ENCODE measurements at places on chromosomes 12 and 14.
A peak's percentile ranks its signal among the peaks of the same experiment; 100 is the strongest.

- peak; percentile 20 for DNase-seq
Observed at GRCh38 chr12:120762086-120762485, 36.5 kb downstream of the ACADS start.

DNA sequence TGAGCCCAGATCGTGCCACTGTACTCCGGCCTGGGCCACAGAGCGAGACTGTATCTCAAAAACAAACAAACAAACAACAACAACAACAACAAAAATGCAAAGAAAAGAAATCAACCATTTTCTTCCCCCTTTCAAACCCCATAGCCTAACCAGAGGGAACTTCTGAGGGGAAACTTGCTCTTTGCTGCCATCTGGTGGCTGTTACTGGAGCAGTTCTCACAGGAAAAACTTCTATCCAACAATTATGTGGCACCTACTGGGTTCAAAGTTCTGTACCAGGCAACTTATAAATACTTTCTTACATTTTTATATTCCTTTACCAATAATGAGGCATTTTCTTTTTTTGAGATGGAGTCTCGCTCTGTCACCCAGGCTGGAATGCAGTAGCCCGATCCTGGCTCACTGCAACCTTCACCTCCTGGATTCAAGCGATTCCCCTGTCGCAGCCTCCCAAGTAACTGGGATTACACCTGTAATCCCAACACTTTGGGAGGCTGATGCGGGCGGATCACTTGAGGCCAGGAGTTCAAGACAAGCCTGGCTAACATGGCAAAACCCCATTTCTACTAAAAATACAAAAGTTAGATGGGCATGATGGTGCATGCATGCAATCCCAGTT is 50.9 kb upstream of the BICDL1 start:
- DNase-seq: peak; percentile 69

- no peak for DNase-seq
Observed at GRCh38 chr12:14059548-14059947, 78.1 kb upstream of the GRIN2B start.

DNA sequence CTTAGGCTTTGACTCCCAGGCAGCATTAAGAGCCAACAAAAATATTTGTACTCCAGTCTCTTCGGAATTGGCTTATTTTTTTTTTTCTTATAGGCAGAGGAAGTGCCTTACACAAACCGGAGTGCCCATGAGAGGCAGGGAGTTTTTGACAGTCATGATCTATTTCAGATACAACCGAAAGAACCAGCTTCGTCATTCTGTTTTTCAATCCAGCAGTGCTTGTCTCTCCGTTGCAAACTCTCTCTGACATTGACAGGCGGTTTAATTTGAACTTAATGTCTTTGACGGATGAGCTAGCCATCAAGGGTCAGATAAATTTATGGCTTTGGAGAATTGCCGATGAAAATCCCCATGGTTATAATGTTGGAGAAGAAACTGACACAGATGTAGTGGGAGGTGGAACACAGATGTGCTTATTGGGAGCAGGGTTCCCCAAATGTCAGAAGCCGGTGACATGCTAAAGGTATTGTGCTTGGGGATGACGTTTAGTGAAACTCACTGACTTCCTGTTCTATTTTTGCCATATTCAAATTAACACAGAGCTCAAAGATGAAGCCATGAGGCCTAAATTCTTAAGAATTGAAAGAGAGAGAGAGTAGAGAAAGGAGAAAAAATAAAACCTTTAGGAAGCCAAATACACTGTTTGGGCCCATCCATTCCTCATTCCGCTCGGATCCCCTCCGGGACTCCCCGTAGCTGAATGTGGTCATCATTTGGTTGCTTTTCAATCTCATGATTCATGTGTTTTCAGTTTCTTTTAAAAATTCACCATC is 59.7 kb downstream of the PLXNC1 start:
- DNase-seq: no peak

DNA sequence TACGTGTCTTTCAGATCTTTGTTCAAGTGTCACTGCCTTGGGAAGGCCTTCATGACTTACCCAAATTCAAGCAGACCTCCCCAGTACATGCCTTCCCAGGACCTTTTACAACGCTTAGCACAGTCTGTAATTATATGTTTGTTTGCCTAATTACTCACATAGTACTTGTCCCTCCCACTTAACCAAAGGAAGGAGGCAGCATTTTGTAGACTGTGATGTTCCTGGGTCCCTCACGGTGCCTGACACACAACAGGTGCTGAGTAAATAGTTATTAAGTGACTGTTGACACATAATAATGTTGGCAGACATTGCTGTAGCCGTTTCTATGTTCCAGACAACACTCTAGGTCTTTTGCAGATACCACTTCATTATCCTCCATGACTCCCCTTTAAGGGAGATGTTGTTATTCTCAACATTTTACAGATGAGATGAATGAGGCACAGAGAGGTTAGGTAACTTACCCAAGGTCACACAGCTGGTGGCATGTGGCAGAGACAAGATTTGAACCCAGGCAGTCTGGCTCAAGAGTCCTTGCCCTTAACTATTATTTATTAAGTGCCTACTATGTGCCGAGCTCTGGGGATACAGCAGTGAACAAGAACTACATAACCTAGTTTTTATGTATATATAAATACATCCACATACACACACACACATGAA is 130.7 kb downstream of the PHETA1 start:
- DNase-seq: no peak

GRCh38 chr12:52415870-52416750 is 10.0 kb upstream of the KRT82 start:
- DNase-seq: no peak

- no peak for DNase-seq
Observed at GRCh38 chr12:31117203-31118011, 43.7 kb downstream of the DDX11 start.

GRCh38 chr14:104794099-104794498 is 1.4 kb downstream of the AKT1 start:
- DNase-seq: no peak

DNA sequence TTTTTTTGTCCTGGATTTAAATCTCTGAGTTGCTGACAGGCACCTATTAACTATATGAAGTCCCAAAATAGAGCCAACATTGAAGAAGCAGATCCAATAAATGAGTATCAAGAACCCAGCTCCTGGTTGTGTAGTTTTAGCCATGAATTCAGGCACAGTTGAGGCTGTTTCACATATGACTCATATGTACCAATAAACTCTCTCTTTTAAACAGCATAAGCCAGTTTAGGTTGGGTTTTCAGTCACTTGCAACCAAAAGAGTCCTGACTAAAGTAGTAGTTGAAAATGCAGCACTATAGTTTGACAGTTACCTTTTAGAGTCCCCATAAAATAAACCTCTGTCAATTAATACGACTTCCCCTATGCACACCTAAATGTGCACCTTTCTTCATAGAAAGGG is 389.9 kb downstream of the RPS29 start:
- DNase-seq: no peak

DNA sequence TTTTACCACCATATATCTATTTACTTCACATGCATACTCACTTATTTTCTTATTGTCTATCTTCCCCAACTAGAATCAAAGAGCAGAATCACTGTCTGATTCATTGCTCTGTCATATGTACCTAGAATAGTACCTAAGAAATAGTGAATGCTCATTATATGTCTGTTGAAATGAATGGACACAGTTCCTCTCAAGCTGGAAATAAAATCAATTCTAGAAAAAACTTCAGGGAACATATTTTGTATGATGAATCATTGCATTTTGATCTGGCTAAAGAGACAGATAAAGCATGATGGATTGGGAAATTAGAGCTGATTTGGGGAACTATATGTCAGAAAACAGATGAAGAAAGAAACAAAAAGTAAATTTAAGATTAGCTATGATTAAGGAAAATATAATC is 623.3 kb downstream of the C12orf50 start:
- no peak for DNase-seq

- DNase-seq: peak; percentile 12
Observed at GRCh38 chr12:2169940-2170339, 117.2 kb downstream of the CACNA1C start.

- no peak for DNase-seq
Observed at GRCh38 chr14:35335388-35336092, 43.4 kb downstream of the PSMA6 start.

DNA sequence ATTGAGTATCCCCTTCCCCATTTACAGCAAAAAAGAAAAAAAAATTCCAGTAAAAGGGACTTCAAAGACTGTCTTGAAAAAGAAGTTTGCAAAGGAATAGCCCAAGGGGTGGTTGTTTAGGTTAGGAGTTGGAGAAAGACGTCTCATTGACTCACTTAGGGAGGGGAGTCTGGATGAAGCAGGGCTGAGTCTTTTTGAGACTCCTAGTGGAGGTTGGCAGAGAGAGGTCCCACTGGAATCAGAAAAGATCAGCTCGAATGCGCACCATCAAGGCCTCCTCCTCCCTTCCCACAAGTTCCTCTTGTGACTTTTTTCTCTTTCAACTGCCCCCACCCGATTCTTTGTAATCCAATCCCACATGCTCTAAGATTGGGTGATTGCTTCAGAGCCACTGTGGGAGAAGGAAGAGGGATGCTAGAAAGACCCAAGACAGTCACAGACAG is 1.9 kb downstream of the ARHGEF40 start:
- DNase-seq: peak; percentile 73

GRCh38 chr14:32070282-32070681 is 6.8 kb upstream of the ARHGAP5 start:
- DNase-seq: no peak

DNA sequence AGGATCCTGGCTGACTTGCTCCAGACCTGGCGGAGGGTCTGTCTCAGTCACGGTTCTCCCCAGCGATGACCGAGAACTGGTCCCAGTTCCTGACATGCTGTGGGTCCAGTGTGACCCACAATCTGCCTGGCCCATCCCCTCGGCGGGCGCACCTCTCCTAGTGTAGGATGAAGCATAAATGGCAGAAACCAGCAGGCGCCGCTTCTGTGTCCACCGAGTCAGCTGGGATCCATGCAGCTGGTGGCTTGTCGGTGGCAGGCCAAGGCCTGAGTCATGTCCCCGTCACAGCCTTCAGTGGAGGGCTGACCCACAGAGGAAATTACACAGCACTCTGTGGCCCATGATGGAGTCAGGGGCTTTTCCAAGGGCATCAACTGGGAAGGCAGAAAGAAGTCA is 38.5 kb downstream of the NFKBIA start:
- no peak for DNase-seq

DNA sequence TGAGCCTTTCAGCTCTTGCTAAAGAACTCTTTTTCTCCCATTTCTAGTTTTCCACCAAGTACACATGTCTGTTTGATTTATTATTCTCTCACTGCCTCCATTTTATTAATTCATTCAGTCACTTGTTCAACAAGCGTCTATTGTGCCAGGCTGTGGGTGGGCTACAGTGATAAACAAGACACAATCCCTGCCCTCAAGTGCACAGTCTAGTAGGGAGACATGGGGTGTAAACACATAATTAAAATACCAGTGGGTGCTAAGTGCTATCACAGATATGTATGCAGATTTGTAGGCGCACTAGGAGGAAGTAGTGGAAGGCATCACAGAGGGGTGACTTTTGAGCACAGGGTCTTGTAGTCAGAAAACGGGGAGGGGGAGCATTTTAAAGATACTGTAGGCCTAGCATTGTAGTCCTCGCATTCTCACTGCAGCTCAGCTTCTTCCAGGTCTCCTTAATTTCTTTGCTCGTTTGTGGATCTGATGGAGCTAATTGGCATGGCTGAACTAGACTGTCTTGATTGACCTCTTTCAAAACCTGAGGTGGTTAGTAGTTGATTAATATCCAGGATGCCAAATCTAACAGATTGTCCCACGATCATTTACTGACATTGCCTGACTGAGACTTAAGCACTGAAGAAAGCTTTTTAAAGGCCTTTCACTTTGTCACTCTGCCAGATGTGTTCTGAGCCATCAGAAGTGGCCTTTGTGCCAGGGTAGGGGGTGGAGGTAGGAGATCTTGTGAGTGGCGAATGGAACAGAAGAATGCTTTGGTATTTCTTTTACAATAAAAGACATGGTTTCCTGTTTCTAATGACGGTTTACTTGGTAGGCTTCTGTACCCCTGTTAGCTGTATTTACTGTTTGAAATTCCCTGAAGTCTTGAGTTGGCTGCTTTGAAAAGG is 116.9 kb downstream of the DIP2B start:
- DNase-seq: no peak

DNA sequence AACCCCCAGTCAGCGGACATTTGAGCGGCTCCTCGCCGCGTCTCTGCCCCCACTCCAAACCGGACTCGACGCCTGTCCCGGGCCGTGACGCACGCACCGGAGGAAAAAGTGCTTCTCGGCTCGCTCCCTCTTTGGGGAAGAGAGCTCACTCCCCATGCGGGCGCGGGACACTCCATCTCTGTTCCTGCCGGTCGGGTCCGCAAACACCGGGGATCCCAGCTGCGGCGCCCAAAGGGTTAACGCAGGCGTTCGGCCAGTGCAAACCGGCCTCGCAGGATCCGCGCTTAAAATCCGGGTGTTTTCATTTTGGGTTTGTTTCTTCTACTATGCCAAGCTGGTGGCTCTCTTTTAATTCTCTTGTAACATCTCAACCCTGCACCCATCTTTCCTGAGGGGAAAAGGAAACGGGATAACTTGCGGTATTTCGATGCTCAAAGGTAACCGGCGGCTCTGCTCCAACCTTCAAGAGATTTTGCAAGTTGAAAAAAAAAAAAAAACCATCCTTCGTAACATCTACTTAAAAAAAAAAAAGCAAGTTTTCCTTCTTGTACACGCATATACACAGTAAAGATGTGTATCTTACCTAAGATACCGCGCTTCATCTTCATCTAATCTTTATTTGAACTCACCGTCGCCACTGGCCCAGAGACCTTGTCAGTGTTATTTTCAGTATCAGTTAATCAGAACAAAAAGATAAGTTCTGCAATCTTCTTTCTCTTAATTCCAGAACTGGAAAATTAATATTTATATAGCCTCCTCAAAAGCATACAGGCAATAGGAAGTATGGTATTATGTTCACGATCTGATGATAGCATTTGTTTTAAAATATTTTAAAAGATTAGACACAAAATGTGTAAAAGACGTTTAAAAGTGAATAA is 1.6 kb upstream of the ATP2B1 start:
- peak; percentile 81 for DNase-seq

- DNase-seq: no peak
Observed at GRCh38 chr12:53468282-53468681, 16.4 kb downstream of the PCBP2 start.

- no peak for DNase-seq
Observed at GRCh38 chr14:84468153-84468552, 1061.8 kb upstream of the FLRT2 start.

DNA sequence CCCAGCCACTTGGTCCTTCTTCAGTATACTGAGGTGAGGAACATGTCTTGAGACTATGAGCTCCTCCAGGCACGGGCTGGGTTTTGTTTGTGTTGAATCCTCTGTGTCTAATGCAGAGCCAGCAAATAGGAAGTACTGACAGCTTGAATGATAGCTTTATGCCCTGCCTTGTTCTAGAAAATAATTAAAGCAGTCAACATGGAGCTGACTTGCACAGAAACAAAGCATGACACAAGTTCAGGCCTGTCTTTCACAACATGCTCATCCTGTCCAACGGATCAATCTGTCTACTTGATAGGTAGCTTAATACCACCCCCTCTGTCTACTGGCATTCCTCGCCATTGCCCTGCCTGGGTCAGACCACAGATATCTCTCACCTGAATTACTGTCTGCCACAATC is 140.9 kb downstream of the ESRRB start:
- DNase-seq: no peak

GRCh38 chr12:14901228-14901562 is 15.5 kb upstream of the MGP start:
- no peak for DNase-seq

Data from cardiac septum (tissue), 1 donor.